Stimulated activated CD4-positive, alpha-beta T cell treated with anti-CD3 and anti-CD28 coated beads, Interleukin-4, amount 100 ng/mL, for 4 hours (primary cell): ENCODE measurements at places on chromosomes 12 and 14.

GRCh38 chr12:6820166-6820565 is 1.5 kb upstream of the GPR162 start:
- DNase-seq, result no peak

GRCh38 chr14:67221248-67221981 is 19.8 kb upstream of the PALS1 start:
- no peak for DNase-seq

DNA sequence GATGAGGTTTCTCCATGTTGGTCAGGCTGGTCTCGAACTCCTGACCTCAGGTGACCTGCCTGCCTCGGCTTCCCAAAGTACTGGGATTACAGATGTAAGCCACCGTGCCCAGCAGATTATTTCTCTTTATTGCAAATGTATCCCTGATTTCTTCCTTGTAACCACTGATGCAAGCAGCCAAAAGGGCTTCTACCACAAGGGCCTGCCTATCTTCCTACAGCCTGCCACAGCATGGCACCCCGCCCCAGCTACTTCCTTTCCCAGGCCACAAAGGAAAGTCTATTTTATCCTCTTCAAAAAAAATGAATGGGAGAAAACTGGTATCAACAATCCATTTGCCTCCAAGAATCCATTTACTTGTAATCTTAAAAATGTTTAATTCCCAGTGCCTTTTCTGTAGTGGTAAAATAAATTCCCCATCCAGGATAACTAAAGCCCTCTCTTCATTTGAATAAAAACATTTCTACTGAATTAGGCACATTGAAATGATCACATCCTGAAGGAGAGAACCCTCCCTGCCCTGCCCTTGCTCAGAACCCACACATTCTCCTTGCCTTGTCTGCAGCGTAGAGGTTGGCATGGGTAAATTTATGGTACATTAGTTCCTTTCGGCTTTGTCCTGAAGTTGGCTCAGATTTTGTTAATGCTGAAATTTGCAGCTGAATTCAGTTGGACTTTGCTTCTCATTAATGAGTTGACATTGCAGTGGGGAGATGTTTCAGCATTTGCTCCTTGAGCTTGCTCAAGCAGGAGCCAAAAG is 19.2 kb downstream of the GPHB5 start:
- no peak for DNase-seq

DNA sequence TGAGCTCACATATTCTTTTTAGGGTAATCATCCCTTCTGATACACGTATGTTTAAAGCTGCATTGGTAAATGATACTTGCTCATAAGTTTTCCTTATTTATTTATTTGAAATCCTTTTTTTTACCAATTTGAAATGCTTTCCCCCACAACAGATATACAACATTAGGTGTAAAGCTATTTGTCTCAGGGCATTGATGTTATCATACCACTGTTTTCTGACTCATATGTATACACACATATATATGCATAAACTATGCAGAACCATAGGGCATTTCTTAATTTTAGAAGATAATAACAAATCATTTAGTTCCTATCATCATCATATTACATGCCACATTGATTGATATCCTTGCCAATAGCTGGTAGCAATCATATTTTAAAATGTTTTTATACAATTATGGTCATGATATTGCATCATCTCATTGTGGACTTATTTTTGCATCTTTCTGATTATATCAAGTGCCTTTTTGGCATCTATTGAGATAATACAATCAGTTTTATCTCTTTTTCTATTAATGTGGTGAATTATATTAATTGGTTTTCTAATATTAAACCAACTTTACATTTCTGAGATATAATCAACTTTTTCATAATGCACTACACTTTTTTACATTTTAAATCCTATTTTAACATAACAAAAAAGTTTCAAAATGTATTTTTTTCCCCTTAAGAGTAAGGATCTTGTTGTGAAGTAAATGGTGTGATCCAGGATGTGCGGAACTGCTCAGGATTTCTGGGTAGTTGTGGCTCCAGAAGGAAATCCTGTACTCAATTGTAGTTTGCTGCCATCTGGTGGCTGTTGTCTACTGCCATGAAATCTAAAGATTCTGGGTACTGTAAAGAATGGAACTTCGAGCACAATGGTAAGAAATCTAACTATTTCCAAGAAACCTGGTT is 16.7 kb downstream of the OR9K2 start:
- peak; percentile 25 for DNase-seq

DNA sequence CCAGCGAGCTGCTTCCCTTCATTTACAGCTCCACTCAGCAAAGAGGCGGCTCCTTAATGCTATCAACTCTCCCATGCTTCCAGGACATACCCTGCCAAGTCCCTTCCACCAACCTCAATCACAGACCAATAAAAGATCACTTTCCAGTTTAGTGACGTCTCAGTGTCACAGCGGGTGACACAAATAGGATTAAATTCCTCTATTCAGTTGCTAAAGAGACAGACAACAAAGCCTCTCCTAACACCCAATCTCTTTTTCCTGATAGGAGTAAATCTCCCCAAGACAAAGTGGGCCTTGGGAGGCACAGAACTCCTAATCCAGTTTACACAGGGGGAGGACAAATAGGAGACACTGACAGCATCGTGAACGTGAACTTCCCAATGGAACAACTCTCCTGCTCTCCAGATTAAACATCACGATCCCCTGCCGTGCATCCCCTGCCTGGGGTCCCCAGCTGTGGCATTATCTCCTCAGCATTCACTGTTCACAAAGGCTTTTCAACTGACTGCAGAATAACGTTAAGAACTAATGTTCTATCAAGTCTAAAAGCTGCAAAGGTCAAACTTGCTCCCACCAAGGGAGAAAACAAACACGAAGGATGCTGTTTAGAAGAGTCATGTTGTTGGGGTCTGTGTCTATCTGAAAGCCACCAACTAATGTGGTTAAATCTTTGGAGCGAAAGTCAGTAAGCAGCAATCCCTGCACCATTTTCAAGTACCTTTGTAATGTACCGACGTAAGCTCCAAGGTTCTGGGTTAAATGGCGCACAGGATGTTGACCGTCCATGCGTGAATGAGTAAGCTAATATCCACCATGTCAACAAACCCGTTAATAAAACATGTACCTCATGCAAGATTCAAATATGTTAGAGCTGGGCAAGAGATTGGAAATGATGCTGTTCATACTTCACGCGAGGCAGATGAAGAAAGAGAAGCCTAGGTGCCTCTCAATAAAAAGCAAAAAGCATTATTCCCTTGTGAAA is 31.5 kb downstream of the TMEM132D start:
- no peak for DNase-seq

DNA sequence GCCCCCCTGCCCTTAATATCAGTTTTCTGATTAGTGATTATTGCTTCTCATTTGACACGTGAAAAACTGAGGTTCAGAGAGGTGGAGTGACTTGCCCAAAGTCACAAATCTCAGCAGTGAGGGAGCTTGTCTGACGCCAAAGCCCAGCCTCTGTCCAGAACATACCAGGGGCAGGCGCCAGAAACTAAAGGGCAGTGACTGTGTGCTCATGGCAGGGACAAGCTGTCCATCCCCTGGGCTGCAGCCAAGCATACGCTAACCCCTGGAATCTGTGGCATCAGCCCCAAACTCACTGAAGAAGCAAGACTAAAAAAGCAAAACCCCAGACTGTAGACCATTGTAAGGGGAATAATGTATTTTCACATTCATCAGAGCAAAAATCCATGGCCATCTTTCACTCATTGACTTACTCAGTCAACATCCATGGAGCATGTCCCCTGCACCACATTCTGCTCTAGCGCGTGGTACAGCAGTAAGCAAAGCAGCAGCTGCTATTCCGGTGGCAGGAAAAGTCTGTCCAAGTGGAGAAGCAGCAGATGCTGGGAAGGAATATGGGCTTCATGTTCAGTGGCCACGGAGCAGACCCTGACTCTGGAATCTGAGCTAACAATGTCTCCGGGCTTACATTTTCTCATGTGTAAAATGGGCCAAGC is 1.5 kb upstream of the SERPINA4 start:
- DNase-seq, result no peak

- no peak for DNase-seq
Observed at GRCh38 chr12:71431991-71432390, 7.6 kb upstream of the LGR5 start.

DNA sequence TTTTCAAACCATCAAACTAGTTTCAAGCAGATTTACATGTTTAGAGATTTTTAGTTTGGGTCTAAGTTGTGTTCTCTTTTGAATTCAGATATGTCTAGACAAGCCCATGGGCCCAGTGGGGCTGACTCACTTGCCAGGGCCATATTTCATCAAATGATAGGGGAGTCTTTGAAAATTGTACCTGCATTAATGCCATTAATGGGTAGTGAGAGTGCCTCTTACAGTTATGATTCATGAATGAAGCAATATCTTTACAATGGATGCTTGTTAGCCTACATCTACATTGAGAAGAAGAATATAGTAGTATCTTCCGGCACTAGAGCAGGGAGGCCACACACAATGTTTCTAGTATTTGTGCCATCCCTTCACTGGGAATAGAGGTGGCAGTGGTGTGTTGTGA is 174.2 kb upstream of the E2F7 start:
- DNase-seq, result no peak

GRCh38 chr12:111699-112493 is 45.3 kb downstream of the IQSEC3 start:
- DNase-seq, result no peak

- no peak for DNase-seq
Observed at GRCh38 chr12:102390068-102390467, 90.3 kb downstream of the IGF1 start.

DNA sequence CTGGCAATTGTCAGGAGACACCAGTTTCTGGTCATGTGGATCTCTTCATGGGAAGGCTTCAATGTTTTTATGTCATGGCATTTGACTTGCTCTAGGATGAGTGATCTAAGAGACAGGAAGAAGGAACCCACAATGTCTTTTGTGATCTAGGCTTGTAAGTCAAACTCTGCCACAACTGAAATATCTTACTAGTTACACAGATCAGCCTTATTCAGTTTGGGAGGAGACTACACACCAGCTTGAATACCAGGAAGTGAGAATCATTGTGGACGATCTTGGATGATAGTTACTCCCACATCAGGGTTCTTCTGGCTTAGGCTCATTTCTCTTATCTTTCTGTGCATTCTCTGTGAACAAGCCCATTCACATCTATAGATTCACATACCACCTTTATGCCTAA is 236.2 kb upstream of the FBXO33 start:
- DNase-seq, result no peak

DNA sequence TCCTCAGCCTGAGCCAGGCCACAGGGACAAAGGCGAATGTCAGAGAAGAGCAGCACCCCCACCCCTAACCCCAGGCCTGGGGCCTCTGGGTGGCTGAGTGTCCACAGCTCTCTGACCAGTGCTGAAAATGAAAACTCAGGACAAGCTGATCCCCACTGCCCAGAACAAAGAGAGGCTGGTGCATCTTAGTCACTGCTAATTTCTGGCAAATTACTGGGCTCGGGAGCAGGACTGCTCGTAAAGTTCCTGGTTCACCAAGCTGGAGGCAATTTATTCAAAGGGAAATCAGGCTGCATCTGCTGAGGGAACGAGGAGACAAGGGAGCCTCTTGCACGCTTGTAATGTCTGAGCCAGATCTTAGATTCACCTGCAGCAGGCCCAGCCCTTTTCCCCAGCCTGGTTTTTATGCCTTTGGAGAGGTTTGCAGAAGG is 43.2 kb downstream of the CALM1 start:
- DNase-seq, result no peak

GRCh38 chr12:105445649-105446048 is 115.2 kb downstream of the C12orf75 start:
- no peak for DNase-seq

DNA sequence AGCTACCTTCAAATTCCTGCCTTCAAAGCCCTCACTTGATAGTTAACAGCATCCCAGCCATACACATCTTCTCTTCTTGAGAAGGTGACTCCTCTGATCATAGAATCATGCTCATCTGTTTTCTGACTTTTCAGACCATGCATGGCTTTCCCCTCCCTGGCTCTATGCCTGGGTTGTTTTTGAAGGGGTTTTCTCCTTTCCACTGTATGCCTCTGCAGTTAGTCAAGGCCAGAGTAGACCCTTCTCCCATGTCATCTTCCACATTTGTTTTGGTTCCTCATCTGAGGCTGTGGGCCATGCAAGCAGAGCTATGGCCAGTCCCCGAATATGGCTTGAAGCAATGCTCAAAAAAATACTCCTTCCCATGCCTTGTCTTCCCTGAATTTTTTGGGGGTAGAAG is 14.3 kb upstream of the MCRS1 start:
- DNase-seq, result no peak

GRCh38 chr14:105409364-105409763 is 10.3 kb upstream of the MTA1 start:
- DNase-seq, result no peak

GRCh38 chr14:65533736-65534404 is 121.3 kb downstream of the FUT8 start:
- DNase-seq, result no peak

- no peak for DNase-seq
Observed at GRCh38 chr12:12930633-12931219, 21.2 kb downstream of the GPRC5D start.

- peak; percentile 23 for DNase-seq
Observed at GRCh38 chr12:123106640-123107359, 44.1 kb downstream of the PITPNM2 start.

DNA sequence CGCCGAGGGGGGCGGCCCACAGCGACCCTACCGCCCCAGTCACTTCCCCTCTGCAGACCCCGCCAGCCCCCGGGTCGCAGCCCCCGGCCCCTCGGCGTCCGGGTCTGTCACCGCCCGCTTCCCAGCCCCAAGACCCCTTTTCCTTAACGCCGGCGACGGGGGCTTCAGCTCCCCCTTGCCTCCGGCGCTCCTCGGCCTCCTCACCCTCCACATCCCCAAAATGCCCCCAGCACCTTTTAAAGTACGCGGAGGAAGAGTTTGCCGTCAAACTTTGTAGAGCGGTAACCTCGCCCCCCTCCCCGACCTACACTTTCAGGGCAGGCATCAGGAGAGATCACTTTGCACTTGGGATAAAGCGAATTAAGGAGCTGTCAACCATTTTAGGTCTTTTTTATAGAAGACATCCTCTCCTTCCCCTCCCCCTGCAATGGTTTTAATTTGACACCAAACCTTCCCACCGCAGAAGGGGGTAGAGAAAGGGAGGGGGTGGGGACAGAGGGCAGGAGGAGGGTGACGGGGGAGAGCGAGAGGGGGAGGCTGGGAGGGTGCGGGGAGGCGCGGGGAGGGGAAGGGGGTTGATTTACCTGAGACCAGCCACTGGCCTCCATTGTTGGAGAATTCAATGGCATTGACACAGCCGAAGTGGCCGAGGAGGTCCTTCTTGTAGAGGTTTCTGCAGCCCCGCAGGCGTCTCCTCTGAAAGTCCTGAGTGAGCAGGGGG is 578 bp downstream of the DCAF5 start:
- DNase-seq, result peak; percentile 46

DNA sequence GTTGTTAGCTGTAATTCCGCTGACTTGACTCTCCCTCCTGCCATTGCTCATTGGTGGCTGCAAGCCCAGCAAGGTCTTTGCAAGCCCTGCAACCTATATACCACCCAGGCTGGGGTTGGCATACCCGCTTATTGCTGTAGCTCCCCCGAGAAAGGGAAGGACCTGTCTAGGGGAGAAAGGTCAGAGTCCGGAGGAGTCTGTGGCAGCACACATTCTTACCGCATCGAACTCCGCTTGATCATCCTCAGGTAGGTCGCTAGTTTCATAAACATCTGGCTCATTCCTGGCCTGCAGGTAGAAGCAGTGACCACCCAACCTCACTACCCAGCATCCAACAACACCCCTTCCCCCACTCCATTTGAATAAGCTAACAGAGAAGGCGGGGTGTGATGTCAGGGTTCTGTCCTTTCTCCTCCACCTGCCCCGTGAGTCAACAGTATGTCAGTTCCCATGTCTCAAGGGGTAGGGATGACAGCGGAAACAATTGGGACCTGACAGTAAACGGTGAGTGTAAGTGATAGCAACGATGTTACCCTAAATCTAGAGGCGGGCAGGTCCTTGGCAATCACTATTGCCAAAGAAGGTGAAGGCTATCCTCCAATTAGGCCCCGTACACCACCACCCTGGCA is 1.1 kb downstream of the DCTN2 start:
- DNase-seq, result no peak
